ENCODE measurements at places on chromosomes 5 and 9.

- DNase-seq = no peak
These were observed 46.1 kb upstream of the CHSY3 start for GRCh38 chr5:129858131-129858675.

GRCh38 chr5:72510610-72511181 is 3.5 kb upstream of the ZNF366 start:
- DNase-seq = no peak

- DNase-seq = no peak
These were observed 287.7 kb upstream of the DAP start for GRCh38 chr5:11048760-11049159.

DNA sequence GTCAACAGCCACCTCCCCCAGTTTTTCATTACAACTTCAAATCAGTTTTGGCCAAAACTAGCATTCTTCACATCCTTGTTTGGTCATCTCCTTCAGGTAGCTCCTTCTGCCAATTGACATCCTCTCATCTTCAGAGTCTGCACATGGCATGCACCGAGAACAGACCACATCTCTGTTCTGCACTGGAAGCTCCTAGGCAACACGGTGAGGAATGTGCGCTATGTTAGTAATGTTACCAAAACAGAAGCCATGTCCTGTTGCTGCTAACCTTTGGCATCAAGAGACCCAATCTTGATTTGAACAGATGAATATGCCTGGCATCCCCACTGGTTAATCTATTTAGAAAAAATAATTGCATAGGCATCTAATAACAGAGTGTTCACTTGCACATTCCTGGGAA is 5.1 kb upstream of the HK3 start:
- no peak for DNase-seq

DNA sequence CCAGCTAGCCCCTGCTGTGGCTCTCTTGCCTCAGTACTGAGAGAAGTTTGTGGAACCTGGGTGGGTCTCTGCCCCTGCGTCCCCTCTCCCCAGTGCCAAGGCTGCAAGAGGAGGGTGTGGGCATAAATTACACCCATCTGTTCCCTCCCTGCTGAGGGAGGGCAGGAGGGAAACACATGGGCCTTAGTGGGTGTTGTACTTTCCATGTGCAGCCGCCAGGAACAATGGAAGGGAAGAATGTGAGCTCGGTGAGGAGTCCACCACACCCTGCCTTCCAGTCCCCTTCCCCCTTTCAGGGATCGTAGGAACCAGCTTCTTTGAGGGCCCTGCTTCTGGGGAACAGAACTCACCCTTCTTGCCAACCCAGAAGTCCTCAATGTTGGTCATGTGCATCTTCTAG is 138.2 kb upstream of the KLF4 start:
- no peak for DNase-seq

- no peak for DNase-seq
These were observed 3.4 kb downstream of the TLE1 start for GRCh38 chr9:81685763-81686613.

GRCh38 chr9:35107297-35108290 is 4.7 kb upstream of the STOML2 start:
- no peak for DNase-seq

GRCh38 chr5:113182658-113183344 is 206.2 kb downstream of the DCP2 start:
- DNase-seq = no peak

- no peak for DNase-seq
These were observed 185.9 kb downstream of the MSX2 start for GRCh38 chr5:174910245-174910737.

DNA sequence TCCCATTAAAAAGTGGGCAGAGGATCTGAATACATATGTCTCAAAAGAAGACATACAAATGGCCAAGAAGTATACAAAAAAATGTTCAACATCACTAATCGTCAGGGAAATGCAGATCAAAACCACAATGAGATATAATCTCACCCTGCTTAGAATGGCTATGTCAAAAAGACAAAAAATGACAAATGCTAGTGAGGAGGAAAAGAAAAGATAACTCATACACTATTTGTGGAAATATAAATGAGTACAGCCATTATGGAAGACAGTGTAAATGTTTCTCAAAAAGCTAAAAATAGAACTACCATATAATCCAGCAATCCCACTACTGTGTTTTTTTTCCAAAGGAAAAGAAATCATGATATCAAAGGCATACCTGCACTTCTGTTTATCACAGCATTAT is 450.7 kb downstream of the EFNA5 start:
- no peak for DNase-seq

DNA sequence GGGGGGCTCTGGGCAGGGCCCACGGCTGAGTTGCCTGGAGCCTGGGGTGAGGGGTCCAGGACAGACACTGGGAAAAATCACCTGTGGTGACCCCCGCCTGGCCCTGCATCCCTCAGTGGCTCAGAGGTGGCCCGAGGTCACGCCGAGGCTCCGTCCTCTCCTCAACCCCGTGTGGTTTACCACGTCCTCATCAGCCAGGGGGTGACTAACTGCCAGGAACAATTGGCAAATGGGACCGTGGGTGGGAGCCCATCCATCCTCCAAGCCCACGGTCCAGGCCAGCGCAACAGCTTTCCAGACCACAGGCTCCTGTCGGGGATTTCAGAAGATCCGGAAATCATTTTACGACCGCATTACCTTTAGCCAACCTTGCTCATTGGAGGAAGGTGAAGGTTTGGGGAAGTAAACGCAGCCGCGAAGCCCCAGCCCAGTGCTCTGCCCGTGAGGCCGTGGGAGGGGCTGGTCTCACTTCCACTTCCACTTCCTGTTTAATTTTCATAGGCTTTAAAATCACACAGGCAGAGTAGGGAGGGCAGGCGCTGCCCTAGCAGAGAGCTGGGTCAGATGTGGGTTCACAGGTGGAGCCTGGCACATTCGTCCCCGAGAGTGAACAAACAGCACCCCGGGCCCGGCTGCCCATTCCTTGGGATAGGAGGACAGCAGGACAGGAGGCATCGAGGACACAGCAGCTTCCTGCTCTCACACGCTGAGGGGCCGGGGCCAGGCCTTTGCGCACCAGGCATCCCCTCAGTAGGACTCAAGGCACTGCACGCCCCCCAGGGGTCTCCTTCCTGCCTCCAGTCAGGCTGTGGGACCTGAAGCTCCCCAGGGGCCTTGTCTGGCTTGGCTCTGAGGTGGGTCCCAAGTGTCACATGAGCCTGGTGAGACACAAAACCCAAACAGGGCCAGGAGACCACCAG is 19.8 kb upstream of the SLC9A3 start:
- no peak for DNase-seq

DNA sequence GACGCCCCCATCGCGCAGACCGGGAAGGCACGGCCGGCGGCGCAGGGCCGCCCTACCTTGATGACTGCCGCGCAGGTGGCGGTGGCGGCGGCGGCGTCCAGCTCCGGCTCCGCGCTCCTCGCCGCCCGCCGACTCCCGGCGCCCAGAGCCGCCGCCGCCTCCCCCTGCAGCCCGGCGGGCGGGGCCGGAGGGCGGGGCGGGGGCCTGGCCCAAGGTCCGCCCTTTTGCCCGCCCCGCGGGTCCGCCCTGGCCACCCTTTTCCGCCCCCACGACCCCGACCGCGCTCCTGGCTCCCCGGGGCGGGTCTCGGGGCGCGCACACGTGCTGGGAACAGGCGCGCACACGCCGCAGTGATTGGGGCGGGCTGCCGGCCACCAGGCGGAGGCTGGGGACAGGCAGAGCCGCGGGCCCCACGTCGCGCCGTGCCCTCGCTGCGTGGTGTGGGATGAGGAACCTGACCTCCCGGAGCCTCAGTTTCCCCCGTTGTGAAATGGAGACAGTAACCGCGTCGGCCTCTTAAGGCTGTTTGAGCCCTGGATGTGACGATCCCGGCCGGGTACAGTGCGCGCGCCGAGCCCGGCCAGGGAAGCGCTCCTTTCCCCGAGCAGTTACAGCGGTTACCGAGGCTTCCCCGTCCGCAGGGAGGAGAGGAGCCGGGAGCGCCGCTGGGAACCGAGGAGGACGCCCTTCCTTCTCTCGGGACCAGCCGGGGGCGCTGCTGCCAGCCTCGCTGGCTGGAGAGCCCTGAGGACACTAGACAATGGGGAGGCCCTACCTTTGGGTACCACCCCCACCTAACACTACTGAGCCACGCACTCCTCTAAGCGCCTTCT is at the start of gene CORO2A:
Gene CORO2A (minus strand): TSS at position 135 of the 833 bp plus-strand sequence. CDS start 34,977 bp downstream, outside the sequence.
- peak; percentile 59 for DNase-seq

- no peak for DNase-seq
These were observed 146.4 kb upstream of the C9orf72 start for GRCh38 chr9:27719711-27720110.

- no peak for DNase-seq
These were observed 816.2 kb upstream of the GRAMD2B start for GRCh38 chr5:125607018-125607417.

- no peak for DNase-seq
These were observed 351.8 kb downstream of the EBF1 start for GRCh38 chr5:158747816-158748432.

GRCh38 chr9:96555567-96556386 is 63.9 kb downstream of the CDC14B start:
- DNase-seq = no peak

DNA sequence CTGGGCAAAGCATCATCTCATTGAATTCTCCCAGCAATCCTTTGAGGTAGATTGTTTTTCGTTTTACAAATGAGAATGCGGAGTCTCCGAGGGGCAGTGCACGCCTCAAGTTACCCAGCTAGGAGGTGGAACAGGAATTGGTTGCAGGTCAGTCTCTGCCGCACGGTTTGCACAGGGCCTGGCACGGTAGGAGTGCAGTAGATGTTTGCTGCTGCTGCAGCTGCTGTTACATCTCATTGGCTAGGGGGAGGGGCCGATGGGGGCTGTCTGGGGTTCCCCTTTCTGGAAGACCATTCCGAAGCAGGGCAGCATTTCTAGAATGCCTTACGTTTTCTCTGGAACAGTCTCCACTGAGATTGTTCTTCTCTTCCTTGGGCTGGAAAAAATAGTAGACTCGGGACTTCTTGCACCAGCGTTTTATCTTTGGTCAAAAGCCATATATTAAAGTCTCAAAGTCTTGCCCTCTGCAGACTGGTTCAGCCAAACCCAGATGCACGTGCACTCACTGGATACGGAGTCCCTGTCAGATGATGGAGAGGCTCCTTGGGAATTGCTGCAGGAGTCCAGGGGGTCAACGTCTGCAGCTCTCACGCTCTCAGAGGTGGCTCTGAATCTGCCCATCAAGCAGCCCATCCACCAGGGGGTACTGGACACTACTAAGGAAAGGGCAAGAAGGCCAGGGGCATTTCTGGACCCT is 1.2 kb downstream of the USP20 start:
- no peak for DNase-seq

DNA sequence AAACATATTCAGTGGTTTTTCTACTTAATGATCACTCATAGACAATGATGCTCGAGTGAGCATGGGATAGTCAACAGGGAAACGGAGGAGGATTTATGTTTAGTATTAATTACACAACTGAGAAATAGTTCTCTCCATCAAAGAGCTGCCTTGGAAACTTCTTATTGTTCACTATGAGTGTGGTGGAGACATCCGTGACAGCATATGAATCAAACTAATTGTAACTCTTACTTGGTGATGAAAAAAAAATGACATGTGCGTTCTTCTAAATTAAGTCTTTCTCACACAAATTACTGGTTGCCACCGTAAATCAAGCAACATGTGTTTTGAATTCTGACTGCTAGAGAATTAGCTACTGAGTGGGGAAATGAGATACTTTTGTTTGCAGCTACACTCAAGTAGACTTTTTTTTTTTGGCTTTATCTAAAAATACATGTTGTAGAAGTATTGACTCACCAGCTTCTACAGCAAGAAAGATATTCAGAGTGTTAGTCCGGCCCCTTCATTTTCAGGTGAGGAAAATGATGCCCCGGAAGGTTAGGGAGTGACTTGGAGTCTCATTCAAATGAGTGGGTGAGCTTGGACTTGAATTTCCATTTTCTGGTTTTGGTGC is 179.4 kb downstream of the CFAP90 start:
- DNase-seq = no peak

GRCh38 chr5:157107508-157107907 is 1.3 kb downstream of the HAVCR2 start:
- DNase-seq = no peak

- DNase-seq = no peak
These were observed 121.1 kb upstream of the IL12B start for GRCh38 chr5:159451197-159452052.

DNA sequence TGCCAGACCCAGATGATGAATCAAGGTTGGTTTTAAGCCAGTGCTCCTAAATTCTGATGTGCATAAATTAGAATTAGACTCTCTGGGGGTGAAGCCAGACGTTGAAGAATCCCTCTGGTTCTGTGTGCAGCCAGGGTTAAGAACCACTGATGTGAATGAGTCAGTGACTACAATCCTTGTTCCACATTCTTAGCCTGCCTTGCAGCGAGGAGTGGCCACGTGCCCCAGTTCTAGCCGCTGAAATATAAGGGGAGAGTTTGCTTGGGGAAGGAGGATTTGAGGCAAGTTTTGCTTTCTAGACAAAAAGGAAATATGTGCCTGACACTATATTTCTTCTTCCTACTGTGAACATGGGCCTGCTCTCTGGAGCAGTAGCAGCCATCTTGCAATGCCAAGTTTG is 34.2 kb upstream of the MSH3 start:
- no peak for DNase-seq

GRCh38 chr5:170736966-170737365 is 46.6 kb upstream of the GABRP start:
- DNase-seq = no peak

DNA sequence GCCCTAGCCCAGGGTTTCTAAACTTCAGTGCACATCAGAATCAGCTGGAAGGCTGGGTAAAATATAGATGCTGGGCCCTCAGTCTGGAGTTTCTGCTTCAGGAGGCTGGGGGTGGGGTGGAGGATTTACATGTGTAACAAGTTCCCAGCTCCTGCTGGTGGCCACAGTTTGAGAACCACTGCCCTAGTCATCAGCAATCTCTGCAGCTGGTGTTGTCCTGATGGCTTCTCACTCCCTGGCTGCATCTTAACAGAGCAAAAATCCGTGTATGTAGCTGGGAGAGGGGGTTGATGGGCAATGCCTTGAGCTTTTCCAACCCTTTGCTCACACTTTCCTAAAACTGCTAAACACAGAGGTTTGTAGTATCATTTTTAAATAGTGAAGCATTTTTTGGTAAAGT is 186.0 kb upstream of the KLF9 start:
- no peak for DNase-seq

GRCh38 chr9:31032206-31032605 is 1352.2 kb upstream of the ACO1 start:
- DNase-seq = no peak

GRCh38 chr5:158925314-158925713 is 174.4 kb downstream of the EBF1 start:
- no peak for DNase-seq

- DNase-seq = no peak
These were observed 217.7 kb upstream of the TBCA start for GRCh38 chr5:77993855-77994318.

DNA sequence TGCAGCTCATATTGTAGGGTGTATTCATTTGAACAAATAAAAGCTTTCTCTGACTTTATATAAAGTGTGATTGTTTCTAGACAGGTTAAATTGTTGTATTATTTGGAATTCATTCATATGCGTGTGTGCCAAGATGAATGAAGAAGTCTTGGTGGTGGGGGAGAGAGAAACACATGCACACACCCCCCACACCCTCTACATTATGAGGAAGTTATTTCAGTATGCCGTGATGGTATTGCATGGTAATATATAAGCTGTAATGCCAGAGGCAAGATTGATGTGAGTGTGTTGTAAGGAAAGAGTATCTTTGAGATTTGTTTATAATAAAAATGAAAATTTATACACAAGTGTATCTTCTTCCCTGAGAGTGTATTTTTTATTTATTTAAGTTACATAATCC is 71.0 kb downstream of the IPO11 start:
- no peak for DNase-seq

GRCh38 chr5:77972469-77973252 is 196.5 kb upstream of the TBCA start:
- no peak for DNase-seq

Measured in activated CD8-positive, alpha-beta memory T cell treated with anti-CD3 and anti-CD28 coated beads for 1 hour (primary cell).